ENCODE measurements at places on chromosomes 1 and 21.

GRCh38 chr1:163768576-163768975 is 446.8 kb downstream of the NUF2 start:
- no peak for DNase-seq

DNA sequence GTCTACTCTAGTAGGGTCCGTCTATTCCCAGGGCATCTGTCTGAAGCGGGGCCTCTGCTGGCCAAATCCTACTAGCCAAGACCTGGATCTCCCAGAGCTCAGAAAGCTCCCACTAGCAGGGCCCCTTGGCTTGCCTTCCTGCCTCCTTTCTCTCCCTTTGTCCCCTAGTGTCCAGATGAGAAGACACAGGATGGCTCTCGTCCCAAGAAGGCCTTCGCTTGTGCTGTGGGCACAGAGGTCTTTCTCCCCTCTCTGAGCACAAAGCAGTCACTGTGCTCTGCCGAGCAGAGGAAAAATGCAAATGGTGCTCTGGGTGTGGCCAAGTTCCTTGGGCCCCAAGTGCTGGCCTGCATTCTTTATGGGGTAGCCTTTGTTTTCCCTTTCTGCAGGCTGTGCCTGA is 13.0 kb upstream of the GPR137B start:
- DNase-seq, result no peak

DNA sequence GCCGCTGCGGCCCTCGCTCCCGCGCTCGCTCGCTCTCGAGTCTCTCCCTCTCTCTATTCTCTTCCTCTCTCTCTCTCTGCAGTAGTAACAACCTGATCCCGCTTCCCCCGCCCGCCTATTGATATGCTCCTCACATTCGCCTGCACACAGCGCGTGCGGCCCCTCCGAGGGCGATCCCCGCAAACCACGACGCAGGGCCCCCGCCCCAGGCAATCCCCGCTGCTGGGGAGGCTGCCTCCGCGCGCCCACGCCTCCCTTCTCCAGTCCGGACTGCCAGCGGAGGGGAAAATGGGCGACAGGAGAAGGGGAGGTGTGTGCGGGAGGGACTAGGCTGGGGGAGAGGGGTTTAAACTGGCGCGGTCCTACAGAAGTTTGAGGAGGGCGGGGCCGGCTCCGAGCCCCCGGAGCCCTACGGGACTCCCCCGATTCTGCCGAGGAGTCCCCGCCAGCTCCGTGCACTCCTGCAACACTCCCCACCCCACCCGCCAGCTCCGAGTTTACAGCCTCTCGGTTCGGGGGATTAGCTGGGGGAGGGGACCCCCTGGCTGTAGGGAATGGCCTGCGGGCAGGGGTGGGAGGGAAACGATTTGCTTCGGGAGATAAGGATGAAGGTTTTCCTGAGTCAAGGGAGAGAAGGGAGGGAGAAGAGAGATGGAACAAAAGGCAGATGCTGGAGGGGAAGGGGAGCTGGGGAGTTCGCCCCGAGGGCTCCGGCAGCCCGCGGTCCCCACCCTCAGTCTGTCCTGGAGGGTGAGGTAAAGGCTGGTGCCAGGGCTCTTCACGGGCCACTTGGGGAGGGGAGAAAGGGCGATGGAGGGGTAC is 66.6 kb downstream of the SYT2 start:
- no peak for DNase-seq

DNA sequence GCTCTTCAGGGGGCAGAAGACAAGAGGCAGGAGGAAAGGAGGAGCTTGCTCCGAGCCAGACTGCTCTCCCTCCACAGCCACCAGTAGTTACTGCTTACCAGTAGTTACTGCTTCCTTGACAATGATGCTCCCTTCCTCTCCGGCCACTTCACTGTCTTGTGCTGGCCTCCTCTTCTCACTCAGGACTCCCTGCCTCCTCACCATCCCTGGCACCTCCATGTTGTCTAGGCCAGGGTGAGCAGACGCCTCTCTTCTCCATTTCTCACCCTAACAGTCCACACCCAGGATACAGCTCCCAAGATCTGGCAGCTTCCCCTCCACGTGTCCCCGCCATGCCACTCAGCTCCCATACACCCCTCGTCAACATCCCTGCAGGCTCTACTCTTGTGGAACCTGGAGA is 82.4 kb upstream of the TLR5 start:
- no peak for DNase-seq

- DNase-seq, result no peak
These were observed 346.7 kb upstream of the ADGRL4 start for GRCh38 chr1:79353224-79353623.

DNA sequence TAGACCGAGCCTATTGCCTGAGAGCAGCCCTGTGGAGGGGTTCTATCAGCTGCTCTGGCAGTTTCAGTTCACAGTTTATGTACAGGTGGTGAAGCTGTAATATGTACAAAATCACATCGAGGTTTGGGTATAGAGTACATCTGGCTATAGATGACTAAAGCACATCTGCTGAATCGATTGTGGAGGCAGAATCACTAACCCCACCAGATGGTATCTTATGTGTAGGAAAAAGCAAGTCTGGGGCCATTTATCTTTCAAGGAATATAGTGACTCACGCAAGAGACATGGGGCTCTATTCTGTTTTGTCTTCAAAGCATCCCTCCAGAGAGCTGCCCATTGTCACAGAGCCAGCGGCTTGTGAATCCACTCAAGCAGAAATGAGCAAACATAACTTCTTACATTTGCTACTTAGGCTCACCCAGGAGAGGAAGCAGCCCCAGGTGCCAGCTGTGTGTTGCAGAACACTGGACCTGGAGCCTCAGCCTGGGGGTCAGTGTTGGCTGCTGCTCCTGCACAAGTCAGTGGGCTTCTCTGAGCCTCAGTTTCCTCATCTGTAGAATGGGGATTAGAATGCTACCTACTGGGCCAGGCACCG is 21.3 kb downstream of the MIIP start:
- DNase-seq, result no peak

- DNase-seq, result no peak
These were observed 164.6 kb downstream of the DNM3 start for GRCh38 chr1:172005856-172006255.

DNA sequence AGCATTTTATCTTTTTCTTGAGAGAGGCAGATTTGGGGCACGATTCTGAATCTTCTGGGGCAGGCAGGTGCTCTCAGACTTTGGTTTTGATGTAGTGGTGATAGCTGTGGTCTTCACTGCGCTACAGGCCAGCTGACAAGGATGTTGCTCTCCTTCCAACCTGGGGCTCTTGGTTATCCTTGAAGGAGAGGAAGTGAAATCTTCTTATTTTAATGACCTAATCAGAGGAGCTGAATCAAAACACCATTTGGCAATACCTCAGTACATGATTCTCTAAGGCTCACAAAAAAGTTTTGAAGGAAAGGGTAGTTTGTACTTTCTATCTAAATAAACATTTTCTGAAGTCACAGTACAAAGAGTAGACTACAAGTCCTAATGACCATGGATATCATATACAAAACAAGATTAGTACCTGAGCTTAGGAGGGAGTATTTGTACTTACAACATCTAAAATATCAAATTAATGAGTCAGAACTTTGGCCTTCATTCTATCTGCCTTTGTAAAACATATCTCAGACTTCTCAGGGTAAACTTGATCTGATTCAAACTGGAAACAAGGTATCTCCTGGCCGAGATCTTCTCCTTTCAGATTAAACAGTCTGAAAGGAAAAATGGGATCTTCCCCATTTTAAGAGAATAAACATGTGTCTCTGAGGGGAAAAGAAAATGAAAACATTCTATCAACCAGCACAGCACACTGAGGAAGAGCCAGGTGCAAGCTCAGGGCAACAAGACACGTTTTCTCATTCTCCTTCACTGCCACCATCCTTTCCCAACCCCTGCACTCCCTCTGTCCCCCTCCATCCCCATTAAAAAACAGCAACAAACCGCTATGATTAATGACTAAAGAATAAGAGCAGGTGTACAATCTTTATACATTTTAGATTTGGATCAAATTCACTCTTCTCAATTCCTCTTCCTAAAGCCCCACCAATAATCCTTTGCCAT is 69.2 kb downstream of the SH3GLB1 start:
- DNase-seq, result no peak

DNA sequence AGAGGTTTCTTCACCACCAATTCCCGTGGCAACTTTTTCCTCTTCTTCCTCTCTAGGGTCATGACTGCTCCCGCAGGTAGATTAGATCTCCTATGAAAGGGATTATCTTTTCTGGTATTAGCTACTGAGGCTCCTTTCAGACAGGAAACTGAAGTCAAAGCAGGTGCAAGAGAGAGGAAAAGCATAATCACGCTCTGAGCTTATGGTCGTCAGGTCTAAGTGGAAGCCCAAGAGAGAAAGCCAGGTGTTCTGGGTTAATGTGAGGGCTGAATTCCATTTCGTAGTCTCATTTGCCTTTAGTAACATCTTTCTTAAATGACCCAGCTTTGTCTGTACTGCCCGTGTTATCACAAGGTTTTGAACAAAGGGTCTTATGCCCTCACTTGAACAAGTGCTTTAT is 8.3 kb upstream of the MAP3K21 start:
- no peak for DNase-seq

DNA sequence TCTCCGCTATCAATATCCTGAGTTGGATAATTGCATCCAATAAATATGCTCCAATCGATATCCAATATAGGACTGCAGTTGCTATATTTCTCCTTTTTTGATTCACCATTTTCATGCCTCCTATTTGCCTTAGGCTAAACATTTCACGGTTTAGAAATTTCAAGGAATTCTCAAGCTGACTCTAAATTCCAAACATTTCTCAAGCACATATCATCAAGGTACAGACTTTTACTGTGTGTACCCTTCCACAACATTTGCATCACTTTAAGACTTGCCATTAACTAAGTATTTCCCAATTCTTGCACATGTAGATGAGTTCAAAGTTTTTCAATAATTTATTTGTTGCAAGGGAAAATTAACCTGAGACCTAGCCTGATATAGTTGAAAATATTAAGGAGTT is 795.2 kb upstream of the TMPRSS15 start:
- DNase-seq, result no peak

DNA sequence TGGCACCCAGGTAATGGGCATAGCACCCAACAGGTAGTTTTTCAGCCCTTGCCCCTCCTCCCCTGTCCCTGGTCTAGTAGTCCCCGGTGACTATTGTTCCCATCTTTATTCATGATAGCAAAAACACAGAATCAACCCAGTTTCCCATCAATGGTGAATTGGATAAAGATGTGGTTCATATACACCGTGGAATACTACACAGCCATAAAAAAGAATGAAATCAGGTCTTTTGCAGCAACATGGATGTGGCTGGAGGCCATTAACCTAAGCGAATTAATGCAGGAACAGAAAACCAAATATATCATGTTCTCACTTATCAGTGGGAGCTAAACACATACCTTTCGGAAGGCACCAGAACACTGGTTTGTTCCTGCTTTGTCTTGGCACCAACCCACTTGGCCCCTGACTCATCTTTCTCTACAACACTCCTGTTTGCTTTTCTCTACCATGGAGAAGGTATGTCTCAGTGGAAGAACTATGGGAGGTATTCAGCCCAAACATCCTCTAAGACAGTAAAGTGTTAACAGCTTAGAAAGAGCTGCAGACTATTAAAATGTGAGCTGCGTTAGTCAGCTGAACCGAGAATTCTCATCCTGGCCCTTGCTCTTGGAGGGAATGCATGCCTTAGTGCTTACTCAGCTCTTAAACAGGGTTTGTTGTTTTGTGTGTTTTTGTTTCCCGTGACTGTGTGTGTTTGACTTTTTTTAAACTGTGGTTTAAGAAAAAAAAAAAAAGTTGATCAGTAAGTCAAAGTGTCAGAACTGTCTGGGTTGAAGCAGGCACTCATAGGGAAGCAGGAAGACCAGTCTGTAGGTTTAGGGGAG is 203.0 kb downstream of the TOMM20 start:
- DNase-seq, result no peak

DNA sequence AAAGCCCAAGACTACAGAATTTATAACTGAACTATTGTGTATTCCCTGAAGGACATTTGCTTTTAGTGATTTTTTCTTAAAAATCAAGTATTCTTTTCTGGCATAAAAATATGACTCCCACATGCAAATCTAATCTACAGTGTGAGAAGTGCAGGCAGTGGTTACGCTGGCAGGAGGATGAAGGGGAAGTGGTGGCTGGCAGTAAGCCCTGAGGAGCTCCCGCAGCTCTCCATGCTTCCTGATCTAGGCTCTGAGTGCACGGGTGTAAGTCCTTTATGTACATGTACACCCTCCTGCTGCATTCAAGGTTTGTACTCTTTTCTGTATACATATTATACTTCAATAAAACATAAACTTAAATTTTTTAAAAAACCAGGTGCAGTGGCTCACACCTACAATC is 67.5 kb upstream of the PRDX6 start:
- DNase-seq, result no peak

- DNase-seq, result no peak
These were observed 13.1 kb upstream of the PRRC2C start for GRCh38 chr1:171472183-171472647.

DNA sequence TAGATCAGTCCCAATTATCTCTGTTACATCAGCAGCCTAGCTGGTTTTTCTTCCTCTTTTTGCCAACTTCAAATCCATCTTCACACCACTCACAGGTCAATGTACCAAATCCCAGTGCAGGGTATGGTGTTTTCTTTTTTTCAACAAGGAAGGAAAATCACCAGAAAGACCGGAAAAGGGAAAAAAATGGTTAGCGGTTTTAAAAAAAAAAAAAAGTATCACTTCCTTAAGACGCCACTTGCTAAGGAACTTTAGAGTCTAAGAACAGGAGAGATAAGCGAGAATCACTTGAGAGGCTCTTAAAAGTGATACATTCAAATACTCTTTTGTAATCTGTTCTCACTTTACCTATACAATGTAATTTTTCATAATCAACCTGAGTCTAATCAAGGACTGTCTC is 3.1 kb upstream of the OR10J1 start:
- no peak for DNase-seq

- no peak for DNase-seq
These were observed 775 bp upstream of the TMEM63A start for GRCh38 chr1:225882694-225883615.

DNA sequence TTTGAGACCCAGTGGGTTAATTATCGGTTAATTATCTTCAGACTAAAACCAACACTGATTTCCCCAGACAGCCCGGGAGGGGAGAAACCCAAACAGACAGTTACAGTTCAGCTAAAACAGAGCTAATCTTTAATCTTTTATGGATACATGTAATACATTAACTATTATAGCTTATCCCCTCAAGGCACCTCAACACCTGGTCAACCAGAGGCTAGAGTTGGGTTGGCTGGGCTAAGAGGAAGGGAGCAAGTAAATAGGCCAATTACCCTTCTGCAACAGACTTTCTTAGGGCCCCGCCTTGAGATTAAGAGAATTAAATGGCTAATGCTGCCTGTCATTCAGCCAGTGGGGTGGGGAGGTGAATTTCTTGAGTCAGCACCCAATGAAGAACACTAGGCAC is 6.6 kb upstream of the MED18 start:
- DNase-seq, result no peak

DNA sequence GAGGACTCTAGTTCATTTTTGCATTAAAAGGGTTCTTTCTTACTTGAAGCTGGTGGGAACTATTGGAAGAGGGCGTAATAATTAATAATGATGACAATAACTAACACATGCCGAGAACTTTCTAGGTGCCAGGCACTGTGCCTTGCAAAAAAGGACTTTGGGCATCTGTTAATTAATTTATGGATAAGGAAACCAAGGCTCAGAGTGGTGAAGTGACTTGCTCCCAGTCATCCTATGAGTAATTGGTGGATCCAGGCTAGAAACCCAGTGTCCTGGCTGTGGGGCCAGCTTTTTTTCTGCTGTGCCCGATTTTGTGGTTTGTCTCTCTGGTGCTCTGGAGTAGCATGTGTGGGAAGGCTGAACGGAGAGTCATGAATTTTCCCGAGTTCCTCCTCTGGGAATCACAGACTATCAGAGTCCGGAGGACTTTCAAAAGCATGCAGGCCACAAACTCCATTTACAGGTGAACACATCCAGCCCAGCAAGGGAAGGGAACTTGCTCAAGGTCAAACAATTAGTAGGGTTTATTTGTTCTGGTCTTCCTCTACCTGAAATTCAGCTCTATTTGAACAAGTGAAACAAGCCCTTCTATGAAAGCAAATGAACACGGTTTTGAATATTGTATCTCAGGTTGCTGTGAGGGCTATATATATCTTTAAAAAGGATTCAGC is 23.4 kb downstream of the ROR1 start:
- no peak for DNase-seq
